ENCODE measurements at places on chromosomes 2 and 18. TPM values are rescaled to one million over a fixed set of nuclear protein-coding genes. Genes with fewer than 3 reads are reported as not detected.

GRCh38 chr18:24296276-24296675 lies 101.3 kb downstream of the OSBPL1A start:
- no peak overlapping the region for H3K27ac ChIP-seq
- H3K27me3 ChIP-seq: no peaks in the 10 kb centered on the region
- H3K4me3 ChIP-seq: no peak overlapping the region
- H3K36me3 ChIP-seq: no peaks in the 10 kb centered on the region

- DNase-seq: no peak
- peaks cover 3% of the 10 kb centered on the region for H3K36me3 ChIP-seq
- no peak overlapping the region for H3K4me3 ChIP-seq
- H3K4me1 ChIP-seq: peaks cover 16% of the 10 kb centered on the region
- no peaks in the 10 kb centered on the region for H3K27me3 ChIP-seq
- no peak overlapping the region for H3K27ac ChIP-seq
Observed at GRCh38 chr2:128172191-128172590, 81.2 kb downstream of the UGGT1 start.

GRCh38 chr2:27792759-27793158 lies 21.2 kb downstream of the MRPL33 start:
- H3K27me3 ChIP-seq: no peaks in the 10 kb centered on the region
- H3K27ac ChIP-seq: no peak overlapping the region
- peaks cover 5% of the 10 kb centered on the region for H3K4me1 ChIP-seq
- no peak overlapping the region for H3K4me3 ChIP-seq
- no peaks in the 10 kb centered on the region for H3K36me3 ChIP-seq

- H3K4me1 ChIP-seq: no peaks in the 10 kb centered on the region
- H3K27ac ChIP-seq: no peak overlapping the region
- DNase-seq: no peak
- no peaks in the 10 kb centered on the region for H3K36me3 ChIP-seq
Observed at GRCh38 chr2:230077851-230078547, 9.3 kb upstream of the SLC16A14 start.

DNA sequence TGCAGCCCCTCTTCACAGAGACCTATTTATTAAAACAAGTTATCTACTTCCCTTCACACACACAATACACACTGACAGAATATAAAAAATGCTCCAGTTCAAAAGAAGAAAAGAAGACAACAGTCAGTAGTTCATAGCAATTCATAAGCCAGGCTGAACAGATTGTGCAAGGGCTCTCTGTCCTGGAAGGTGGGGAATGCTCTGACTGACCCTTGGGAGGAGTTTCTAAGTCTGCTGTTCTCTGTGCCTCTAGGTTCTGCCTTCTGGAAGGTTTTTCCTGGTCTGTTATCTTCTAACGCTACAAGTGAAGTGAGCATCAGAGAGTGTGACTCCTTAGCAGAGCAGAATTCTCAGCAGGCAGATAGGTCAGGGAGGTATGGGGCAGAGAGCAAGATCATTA lies 35.7 kb downstream of the SP3 start:
- no peak overlapping the region for H3K4me3 ChIP-seq
- H3K27me3 ChIP-seq: no peaks in the 10 kb centered on the region
- H3K27ac ChIP-seq: no peak overlapping the region
- no peaks in the 10 kb centered on the region for H3K36me3 ChIP-seq

DNA sequence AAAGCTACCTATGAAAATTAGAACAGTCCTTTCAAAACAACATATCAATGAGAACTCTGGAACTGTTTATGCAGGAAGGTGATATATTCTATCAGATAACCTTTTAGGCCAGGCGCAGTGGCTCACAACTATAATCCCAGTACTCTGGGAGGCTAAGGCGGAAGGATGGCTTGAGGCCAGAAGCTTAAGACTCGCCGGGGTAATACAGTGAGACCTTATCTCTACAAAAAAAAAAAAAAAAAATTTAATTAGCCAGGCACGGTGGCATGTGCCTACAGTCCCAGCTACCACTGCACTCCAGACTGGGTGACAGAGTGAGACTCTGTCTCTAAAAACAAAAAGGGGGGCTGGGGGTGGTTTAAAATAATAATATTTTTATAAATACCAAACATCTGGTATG lies 77.9 kb downstream of the OSBPL1A start:
- H3K4me3 ChIP-seq: no peak overlapping the region
- H3K27me3 ChIP-seq: no peaks in the 10 kb centered on the region
- no peaks in the 10 kb centered on the region for H3K36me3 ChIP-seq
- 0 out of 2 replicates have a peak, but pooled peaks cover 5% of the 10 kb centered on the region for H3K4me1 ChIP-seq
- H3K27ac ChIP-seq: no peak overlapping the region

DNA sequence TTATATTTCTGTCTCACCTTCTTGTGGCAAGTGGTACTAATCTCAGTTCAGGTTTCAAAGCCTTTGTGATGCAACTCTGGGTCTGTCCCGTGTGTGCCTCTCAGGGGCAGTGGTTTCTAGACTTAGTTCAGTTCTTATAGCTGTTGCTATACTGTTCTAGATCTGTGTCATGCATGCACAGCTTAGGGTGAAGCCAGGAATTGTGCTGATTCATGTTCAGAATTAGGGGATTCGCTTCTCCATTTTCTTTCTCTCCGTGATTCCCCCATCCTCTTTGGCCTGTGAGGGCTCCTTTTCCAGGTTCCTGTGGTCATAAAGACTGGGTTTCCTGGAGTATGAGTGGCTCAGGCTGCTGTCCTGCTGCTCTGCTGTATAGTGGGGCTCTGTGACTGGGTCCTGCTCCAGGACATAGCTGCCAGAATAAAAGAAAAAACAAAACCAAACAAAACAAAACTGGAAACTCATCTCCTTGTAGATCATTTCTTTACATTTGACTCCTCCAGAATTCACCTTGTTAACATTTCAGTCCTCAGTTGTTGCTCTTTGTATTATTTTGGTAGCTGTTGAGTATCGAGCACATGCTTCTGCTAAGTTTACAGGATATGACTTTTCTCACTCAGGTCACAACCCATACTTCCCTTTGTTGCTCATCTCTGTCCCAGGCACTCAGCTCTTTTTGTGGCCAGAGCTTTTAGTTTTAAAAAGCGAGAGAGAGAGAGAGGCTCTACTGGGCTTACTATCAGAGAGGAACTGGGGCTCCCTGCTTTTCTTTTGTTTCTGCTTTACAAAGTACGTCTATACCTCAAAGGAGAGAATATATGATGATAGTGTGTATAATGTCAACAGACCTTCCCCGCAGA lies 34.2 kb downstream of the CERS6 start:
- H3K27ac ChIP-seq: peak overlapping the region; percentile 56
- H3K4me3 ChIP-seq: no peak overlapping the region
- no peaks in the 10 kb centered on the region for H3K36me3 ChIP-seq
- no peaks in the 10 kb centered on the region for H3K27me3 ChIP-seq
- DNase-seq: no peak

- H3K27me3 ChIP-seq: no peaks in the 10 kb centered on the region
- H3K36me3 ChIP-seq: no peaks in the 10 kb centered on the region
- DNase-seq: no peak
- no peaks in the 10 kb centered on the region for H3K4me1 ChIP-seq
Observed at GRCh38 chr2:228731517-228731916, 539.6 kb downstream of the PID1 start.

- no peaks in the 10 kb centered on the region for H3K36me3 ChIP-seq
- H3K4me1 ChIP-seq: peaks cover 6% of the 10 kb centered on the region
- no peaks in the 10 kb centered on the region for H3K27me3 ChIP-seq
- peak; percentile 51 for DNase-seq
Observed at GRCh38 chr2:172226244-172227061, 123.8 kb upstream of the DLX2 start.

GRCh38 chr2:102703305-102703704 lies 58.5 kb upstream of the TMEM182 start:
- H3K4me3 ChIP-seq: no peak overlapping the region
- DNase-seq: no peak
- no peak overlapping the region for H3K27ac ChIP-seq
- H3K27me3 ChIP-seq: no peaks in the 10 kb centered on the region
- no peaks in the 10 kb centered on the region for H3K4me1 ChIP-seq

GRCh38 chr2:207161247-207162123 lies 4.3 kb downstream of the KLF7 start:
- no peak overlapping the region for H3K4me3 ChIP-seq
- H3K27ac ChIP-seq: no peak overlapping the region
- peaks cover 10% of the 10 kb centered on the region for H3K27me3 ChIP-seq

DNA sequence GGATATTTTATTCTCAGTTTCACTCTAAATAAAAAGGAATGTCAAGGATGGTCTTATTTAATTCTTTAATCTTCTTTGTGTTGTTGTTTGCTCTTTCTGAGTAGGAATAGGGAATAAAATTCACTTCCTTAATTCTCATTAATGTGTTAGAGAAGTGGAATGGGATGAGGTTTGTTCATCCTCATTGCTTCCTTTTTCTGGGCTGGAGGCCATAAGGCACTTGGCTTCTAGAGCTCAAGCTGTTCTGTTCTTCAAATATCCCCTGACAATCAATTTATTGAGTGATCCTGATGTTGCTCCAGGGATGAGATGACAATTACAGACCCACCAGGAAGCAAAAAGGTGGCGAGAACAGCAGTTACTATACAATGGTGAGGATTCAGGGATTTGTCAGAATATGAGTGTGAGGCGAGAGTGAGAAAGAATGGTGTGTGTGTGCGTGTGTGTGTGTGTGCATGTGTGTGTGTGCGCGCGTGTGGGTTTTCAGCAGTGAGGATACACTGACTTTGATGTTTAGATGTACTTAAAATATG lies 557.6 kb upstream of the FANCL start:
- DNase-seq: no peak
- no peak overlapping the region for H3K4me3 ChIP-seq
- H3K27ac ChIP-seq: no peak overlapping the region
- H3K4me1 ChIP-seq: no peaks in the 10 kb centered on the region
- H3K27me3 ChIP-seq: no peaks in the 10 kb centered on the region

DNA sequence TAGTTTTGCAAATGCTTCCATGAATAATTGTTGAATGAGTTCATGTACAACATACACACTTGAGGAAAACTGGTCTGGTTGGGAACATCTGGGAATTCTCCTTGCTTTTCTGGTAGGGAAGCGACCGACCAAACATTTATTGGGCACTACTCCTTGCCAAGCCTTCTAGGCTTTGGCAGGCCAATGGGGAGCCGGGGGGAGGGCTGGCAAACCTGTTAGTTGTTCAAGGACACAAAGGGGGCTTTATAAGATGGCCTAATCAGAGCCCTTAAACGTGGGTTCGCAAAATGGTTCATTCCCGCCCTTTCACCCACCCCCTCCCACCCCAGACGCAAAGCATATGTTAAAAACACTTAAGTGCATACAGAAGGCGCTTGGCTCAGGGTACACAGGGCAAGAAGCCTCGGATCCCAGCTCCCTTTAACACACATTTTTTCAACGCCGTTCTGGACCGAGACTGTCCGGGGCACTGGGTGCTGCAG lies 844 bp upstream of the VSNL1 start:
- no peaks in the 10 kb centered on the region for H3K36me3 ChIP-seq
- no peak for DNase-seq
- no peaks in the 10 kb centered on the region for H3K27me3 ChIP-seq

DNA sequence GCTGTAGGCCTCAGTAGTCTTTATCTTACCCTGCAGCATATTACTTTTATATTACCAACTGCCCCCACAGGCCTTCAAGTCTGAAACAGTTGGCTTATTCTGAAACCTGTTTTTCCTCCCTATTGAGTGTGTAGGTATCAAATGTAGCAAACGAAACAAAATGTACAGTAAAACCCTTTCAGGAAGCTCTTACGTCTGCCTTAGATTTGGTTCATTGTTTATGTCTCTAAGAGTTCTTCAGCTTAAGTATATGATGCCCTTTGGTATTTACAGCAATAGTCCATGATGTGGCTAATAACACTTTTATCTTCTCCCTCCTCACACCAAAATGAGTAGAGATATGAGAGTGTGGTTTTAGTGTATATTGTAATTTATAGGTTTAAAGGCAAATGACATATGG lies 108.8 kb downstream of the DOCK10 start:
- no peaks in the 10 kb centered on the region for H3K4me1 ChIP-seq
- no peaks in the 10 kb centered on the region for H3K27me3 ChIP-seq
- DNase-seq: no peak

DNA sequence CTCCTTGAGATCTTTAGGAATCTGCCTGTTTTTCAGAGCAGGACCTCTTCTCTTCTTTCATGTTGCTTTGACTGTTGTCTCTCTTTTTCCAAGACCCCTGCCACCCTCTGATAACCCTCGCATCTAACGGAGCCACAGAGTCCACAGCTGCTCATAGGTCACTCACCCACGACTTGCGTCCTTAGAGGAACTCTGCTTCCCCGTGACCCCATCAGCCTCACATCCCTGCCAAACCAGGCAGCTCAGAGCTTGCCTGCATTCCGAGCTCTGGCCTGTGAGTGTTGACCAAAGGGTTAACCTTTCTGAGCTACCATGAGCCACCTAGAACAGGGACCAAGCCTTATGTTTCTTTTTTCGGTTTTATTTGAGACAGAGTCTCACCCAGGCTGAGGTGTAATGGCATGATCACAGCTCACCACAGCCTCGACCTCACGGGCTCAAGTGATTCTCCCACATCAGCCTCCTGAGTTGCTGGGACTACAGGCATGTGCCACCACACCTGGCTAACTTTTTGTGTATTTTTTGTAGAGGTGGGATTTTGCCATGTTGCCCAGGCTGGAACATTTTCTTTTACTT lies 36.4 kb downstream of the CABLES1 start:
- no peak overlapping the region for H3K27ac ChIP-seq
- H3K36me3 ChIP-seq: no peaks in the 10 kb centered on the region
- no peak overlapping the region for H3K4me3 ChIP-seq
- DNase-seq: no peak
- no peaks in the 10 kb centered on the region for H3K27me3 ChIP-seq

- no peaks in the 10 kb centered on the region for H3K4me1 ChIP-seq
- H3K4me3 ChIP-seq: no peak overlapping the region
- H3K27me3 ChIP-seq: no peaks in the 10 kb centered on the region
- H3K27ac ChIP-seq: no peak overlapping the region
- H3K36me3 ChIP-seq: no peaks in the 10 kb centered on the region
Observed at GRCh38 chr2:233058717-233059546, 1.2 kb upstream of the INPP5D start.

DNA sequence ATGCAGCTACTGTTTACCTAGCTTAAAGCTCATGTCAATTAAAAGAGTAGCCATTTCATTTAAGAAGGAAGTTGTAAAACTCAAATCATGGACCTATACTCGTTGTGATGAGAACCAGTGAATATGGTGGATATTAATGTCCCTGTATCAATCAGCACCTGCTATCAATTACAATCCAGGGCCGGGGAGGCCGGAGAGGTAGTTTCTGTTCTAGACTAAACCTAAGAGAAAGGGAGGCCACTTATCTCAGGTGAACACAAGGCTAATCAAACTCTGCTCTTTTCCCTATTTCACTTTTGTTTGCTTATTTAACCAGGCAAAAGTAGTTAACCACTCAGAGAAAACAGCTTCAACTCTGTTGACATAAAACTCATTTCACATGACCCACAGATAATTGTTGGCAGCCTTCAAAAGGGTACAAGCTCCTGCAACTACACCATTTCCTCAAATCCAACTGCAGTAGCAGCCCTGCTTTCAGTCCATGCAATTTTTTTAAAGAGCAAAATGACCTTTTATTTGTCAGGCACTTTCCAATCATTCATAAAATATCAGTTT lies 27.8 kb upstream of the SLC9A2 start:
- DNase-seq: no peak
- H3K36me3 ChIP-seq: no peaks in the 10 kb centered on the region
- H3K4me3 ChIP-seq: no peak overlapping the region
- H3K27me3 ChIP-seq: no peaks in the 10 kb centered on the region
- peaks cover 61% of the 10 kb centered on the region for H3K4me1 ChIP-seq

The TMEFF2 gene
- total RNA-seq: not detected

The DIPK1C gene
- not detected for total RNA-seq

The CKAP2L gene
- total RNA-seq: 23.6 TPM

The XPO1 gene
- total RNA-seq: 218 TPM

The AQP4 gene
- total RNA-seq: 0.27 TPM

The KATNAL2 gene
- total RNA-seq: not detected

The CD8B2 gene
- 0.09 TPM for total RNA-seq

The VAMP5 gene
- total RNA-seq: 11.0 TPM

The FAM237A gene
- total RNA-seq: not detected

The SMCHD1 gene
- total RNA-seq: 57.4 TPM

The RGPD3 gene
- total RNA-seq: 0.27 TPM

The FAM168B gene
- total RNA-seq: 109 TPM

The HAAO gene
- total RNA-seq: 44.1 TPM

All from Caco-2 (cell line).